ENCODE measurements at places on chromosomes 1 and 21. TPM values are rescaled to one million over a fixed set of nuclear protein-coding genes. Genes with fewer than 3 reads are reported as not detected.

- DNase-seq, result no peak
Observed at GRCh38 chr1:229563701-229564100, 5.2 kb upstream of the ABCB10 start.

DNA sequence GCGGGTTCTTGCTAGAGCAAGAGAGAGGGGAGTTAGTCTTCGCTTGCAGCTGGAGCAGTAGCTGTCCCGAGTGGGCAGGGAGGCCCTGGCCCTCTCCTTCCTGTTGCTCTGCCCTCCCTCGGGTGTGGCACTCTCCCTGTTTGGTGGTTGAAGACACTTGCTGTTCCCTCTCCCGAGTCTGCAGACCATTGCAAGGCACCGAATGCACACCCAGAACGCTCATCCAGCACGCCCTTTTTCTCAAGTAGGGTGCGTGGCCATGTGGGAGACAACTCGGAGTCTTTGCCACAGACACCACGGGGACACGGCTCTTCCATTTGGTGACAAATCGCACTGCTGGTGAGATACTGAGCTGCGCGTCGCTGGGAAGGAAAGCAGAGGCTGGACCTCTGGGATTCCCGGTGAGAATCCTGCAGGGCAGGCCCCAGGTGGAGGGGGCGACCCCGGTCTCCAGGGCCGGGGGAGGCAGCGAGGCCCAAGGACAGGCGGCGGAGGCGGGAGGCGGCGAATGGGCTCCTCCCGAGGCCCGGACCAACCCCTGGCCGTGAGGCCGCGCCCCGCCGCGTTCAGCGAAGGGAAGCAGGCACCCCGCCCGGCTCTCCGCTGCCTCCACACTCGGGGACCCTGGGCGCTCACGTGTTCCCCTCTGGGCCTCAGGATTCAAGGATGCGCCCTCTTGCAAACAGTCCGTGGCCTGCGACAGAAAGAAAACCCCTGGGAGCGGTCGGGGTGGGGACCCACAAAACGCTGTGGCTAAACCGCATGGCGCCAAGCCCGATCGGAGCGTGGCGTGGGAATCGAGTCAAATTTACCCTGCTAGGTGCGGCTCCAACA is 10.4 kb upstream of the TMEM200B start:
- DNase-seq, result no peak

DNA sequence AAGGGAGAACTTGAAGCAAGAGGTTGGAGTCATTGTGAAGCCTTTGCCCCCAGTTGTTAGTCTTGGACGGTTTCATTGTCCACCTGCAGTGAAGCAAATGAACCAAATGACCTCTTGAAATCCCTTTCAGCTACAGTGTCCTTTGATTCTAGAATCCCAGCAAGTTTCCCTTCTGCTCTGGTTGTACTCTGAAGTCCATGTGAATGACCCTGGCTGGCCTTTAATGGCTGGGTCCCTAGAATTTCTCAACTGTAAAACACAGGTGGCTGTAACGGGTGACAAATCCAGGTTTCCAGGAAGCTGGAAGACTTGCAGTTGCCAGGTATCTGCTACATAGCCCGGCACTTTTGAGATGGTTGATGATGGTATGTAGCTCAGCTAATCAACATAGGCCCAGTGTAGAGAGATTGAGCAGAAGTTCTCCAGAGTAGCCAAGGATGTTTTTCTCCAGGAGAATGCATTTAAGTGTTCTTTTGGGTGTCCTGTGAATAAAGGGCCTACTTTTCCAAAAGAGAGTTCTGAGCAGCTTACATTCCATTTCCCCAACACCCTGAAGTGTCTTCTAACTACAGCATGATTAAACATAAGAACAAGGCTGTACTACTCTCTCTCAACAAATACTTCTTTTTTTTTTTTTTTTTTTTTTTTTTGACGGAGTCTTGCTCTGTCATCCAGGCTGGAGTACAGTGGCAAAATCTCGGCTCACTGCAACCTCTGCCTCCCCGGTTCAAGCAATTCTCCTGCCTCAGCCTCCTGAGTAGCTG is 17.6 kb upstream of the SLC30A1 start:
- DNase-seq, result no peak

GRCh38 chr21:38591218-38591537 is 92.9 kb upstream of the ERG start:
- DNase-seq, result no peak

DNA sequence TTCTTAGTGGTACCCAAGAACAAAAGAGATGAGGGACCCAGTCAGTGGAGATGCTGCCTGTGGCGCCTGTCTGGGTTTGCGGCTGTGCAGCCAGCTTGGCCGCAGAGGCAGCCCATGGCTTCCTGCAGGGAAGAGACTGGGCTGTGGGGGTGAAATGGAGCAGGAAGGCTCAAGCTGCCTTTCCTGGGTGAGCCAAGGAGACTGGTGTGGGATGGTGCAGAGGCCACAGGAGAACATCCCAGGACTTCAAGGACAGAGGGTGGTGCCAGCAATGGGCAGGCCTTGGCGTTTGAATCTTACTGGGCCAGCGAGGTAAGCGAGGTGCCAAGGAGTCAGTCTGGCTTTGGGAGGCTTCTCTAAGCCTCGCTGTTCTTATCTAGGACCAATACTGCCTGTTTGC is 26.4 kb downstream of the KCNA10 start:
- DNase-seq, result no peak

DNA sequence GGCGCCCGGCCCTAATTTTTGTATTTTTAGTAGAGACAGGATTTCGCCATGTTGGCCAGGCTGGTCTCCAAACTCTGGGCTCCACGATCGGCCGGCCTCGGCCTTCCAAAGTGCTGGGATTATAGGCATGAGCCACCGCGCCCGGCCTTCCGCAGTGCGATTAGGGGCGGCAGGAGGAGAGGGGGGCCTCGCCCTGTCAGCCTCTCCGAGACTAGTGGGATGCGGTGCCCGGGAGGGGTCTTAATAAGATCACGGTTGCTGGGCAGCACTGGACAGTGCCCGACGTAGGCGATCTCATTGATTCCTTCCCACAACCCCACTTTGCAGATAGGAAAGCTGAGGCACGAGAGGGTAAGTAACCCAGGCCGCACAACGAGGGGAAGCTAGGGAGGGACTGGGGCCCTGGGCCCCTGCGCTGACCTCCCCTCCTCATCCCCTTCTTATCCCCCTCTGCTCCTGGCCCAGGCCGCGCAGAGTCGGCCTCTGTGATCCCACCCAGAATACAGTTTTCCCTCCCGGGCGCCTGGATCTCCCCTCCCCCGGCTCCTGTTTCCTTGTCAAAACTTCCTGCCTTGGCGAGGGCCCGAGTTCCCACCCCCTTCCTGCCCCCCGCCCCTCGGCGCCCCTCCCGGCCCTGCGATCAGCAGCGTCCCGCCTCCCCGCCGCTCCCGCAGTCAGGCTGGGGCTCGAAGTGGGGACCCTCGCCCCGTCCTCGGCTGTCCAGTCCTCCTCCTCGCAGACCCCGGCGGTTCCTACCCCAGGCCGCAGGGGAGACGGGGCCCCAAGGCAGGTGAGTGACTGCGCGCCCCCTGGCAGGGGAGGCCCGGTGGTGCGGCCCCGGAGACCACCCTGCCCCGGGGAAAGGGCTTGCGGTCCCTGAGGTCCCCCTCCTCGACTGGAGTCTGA is at the start of gene PEAR1:
Gene PEAR1, plus strand, starts transcription at position 671 of the 906 bp plus-strand sequence. CDS start 10,209 bp downstream, outside the sequence.
- no peak for DNase-seq

GRCh38 chr1:94535095-94535494 is 6.5 kb downstream of the F3 start:
- DNase-seq, result no peak

The PTPN7 gene
- total RNA-seq, result 0.98 TPM

The ZYG11A gene
- total RNA-seq, result not detected

The LRRC71 gene
- not detected for total RNA-seq

The EFNA1 gene
- total RNA-seq, result 11.2 TPM

All from esophagus muscularis mucosa (tissue), 4 donors.